ENCODE measurements at places on chromosomes 2 and 18.

DNA sequence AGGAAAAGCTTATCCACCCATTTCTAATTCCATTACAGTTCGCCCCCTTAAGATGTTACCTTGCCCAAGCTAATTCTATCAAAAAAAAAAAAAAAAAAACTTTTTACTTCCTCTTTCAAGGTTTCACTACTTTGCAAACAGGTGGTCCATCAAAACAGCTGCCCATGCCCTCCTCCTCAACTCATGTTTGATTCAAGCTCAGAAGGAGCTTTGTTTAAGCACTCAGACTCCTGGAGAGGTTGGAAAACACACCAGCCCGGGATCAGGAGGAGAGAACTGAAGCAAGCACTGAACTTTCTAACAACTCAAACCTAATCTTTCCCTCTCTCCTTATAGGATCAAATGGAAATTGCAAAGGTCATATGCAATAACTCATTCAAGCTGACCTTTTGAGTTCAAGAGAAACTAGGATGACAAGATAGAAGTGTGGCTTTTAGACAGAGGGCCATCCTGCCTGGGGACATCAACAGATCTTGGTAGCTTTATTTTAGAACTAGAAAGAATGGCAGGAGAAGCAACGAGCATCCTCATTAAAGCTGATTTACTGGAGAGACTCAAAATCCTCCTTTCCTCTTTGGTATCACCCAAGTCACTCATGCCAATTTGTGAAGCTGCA is 28.3 kb upstream of the FZD7 start:
- DNase-seq: no peak

DNA sequence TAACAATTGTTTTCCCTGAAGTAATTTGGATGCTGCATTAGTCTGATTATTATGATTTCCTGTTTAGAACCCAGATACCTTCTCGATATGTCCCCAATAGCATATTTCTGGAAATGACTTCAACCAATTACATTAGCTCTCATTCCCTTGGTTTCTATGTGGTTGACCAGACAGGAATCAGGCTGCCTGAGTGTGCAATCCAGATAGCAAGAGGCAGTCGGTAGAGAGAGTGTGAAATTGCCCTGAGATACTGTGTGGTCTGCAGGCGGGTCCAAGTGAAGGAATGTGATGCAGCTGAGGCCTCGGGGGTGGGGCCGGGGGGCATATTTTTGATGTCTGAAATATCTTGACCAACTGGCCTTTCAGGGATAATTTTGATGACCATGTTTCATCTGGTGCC is 143.9 kb upstream of the ITGA6 start:
- DNase-seq: no peak

DNA sequence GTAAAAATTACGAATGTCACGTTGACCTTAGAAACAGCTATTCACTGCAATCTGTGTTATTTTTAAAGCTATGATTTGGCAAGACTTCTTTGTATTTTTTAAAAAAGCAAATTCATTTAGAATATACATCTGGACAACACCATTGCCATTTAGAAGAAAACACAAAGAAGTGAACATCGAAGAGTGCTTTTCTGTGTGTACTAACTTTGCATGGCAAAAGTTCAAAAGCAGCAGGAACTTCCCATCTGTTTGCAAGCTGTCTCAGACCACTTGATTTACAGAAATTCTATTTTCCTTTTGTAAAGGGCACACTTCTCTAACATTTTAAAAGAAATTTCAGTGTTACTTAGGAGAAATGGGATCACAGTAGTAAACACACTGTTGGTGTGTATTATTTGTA is 145.9 kb downstream of the CALCRL start:
- no peak for DNase-seq

- no peak for DNase-seq
Measured at GRCh38 chr18:50155406-50155805, 39.5 kb downstream of the MYO5B start.

- DNase-seq: no peak
Measured at GRCh38 chr2:102660574-102660973, 41.2 kb downstream of the SLC9A2 start.

DNA sequence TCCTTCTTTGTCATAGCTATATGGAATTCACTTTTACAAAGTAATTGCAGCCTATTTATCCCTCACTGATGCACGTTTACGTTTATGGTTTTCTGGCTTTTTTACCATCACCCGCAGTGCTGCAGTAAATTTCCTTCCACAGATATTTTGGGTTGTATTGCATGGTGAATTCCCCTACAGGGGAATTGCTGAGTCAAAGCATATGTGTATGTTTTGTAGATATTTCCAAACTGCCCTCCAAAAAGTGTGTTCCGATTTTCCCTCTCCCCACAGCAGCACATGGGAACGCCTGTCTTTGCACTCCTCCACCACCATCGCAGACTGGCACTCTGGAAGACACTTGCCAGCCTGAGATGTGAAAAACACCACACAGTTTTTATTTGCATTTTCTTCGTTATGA is 80.6 kb upstream of the UXS1 start:
- DNase-seq: no peak

DNA sequence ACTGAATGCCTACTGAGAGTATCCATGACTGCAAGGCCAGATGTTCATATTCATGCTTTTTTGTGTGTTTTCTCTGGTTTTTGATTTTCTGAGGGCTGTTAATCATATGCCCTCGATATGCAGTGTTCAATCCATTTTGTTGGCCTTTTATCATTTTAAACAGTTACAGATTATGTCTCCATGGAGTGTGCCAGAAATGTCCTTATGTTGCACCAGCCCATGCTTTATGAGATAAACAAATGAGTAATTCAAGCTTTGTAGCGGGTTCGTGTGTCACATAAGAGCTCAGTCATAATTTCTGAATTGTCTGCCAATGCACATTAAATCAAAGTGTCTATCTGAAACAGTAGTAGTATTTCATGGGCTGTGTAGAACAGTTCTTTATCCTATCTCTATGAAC is 583.0 kb downstream of the THSD7B start:
- DNase-seq: no peak

- DNase-seq: no peak
Measured at GRCh38 chr2:27313882-27314645, 5.8 kb upstream of the UCN start.

DNA sequence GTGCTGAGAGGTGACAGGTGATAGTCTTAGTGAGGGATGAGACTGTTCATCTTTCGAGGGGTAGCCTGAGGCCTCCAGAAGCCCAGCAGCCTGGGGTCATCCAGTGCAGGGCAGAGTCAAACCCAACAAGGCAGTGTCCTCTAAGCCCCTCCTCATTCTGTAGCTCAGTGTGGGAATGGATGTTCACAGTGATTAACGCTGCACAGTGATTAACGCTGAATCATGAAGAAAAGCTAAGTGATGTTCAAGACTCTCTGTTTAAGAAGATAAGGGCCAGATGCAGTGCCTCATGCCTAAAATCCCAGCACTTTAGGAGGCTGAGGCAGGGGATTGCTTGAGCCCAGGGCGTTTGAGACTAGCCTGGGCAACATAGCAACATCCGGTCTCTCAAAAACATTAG is 56.3 kb upstream of the LAPTM4A start:
- no peak for DNase-seq

DNA sequence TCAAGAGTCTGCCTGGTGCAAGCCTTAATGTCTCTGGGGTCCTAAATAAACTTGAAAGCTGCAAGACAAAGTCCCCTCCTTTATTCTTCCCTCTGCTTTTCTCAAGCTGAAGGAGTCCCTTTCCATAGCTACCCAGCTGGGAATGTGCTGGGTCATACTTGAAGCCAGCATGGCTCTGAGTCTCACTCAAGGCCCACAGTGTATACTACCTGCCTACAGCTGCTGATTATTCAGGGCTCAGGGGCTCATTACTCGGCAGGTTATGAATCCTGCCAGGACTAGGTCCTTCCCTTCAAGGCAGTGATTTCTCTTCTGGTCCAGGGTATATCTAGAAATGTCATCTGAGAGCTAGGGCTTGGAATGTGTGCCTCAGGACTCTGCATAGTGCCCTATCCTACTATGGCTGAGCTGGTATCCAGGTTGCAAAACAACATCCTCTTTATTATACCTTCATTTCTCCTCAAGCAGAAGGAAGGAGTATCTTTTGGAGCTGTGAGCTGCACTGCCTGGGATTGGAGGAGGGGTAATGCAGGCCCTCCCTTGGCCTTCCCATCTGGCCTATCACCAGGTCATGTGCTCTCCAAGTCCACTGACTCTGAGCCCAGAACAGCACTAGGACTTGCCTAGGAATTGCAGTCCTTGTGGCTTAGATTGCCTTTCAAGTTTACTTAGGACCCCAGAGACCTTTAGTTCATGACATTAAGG is 22.3 kb downstream of the IL1RN start:
- no peak for DNase-seq

GRCh38 chr2:120845277-120845676 is 109.6 kb downstream of the GLI2 start:
- no peak for DNase-seq

DNA sequence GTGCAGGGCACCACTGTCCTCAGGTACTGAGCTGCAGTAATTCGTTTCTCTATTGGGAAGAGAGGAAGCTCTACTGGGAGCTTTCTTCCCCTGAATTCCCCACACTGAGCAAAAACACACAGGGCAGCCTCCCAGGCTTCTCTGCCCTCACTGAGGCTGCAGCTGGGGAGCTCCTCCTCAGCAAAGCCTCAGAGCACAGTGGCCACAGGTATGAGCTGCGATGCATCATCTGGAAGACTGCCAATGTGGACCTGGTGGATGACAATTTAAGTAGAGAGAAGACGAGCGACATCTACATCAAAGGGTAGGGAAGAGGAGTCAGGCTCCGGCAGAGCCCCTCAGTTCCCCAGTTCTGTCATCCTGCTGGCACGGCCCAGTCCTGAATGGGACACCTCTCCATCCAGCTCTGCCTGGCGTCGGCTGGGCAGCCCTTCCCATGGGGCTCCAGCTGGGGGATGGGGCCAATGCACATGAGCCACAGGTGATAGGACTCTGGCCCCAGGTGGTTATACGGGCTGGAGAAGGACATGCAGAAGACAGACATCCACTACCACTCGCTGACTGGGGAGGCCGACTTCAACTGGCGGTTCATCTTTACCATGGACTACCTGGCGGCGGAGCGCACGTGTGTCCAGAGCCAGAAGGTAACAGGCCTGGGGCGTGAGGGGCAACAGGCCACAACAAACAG is 37.6 kb downstream of the LMAN2L start:
- no peak for DNase-seq

GRCh38 chr2:80149991-80150390 is 154.6 kb downstream of the LRRTM1 start:
- DNase-seq: no peak

- DNase-seq: no peak
Measured at GRCh38 chr2:180781276-180781675, 199.1 kb upstream of the UBE2E3 start.

GRCh38 chr2:145012806-145013205 is 492.9 kb upstream of the ZEB2 start:
- DNase-seq: no peak

GRCh38 chr2:1515986-1516797 is 102.9 kb downstream of the TPO start:
- no peak for DNase-seq

- DNase-seq: no peak
Measured at GRCh38 chr2:158091647-158092046, 10.0 kb upstream of the UPP2 start.

DNA sequence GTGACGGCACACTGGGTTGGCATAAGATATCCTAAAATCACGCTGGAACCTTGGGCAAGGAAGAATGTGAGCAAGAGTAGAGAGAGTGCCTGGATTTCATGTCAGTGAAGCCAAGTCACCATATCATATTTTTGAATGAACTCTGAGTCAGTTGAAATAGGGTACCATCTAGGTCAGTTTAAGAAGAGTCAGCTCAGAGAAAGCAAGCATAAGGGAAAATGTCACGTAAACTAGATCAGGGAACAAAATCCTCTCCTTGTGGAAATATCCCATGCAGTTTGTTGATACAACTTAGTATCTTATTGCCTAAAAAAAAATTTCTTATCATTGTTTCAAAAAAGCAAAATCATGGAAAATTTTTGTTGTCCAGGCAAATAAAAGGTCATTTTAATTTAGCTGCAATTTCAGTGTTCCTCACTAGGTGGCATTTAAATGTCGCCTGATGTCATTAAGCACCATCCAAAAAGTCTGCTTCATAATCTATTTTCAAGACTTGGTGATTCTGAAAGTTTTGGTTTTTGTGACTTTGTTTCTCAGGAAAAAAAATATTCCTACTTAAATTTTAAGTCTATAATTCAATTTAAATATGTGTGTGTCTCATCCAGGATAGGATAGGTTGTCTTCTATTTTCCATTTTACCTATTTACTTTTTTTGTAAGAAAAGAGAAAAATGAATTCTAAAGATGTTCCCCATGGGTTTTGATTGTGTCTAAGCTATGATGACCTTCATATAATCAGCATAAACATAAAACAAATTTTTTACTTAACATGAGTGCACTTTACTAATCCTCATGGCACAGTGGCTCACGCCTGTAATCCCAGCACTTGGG is 19.6 kb downstream of the RSAD2 start:
- DNase-seq: no peak

GRCh38 chr2:2843969-2844548 is 513.0 kb upstream of the MYT1L start:
- no peak for DNase-seq

DNA sequence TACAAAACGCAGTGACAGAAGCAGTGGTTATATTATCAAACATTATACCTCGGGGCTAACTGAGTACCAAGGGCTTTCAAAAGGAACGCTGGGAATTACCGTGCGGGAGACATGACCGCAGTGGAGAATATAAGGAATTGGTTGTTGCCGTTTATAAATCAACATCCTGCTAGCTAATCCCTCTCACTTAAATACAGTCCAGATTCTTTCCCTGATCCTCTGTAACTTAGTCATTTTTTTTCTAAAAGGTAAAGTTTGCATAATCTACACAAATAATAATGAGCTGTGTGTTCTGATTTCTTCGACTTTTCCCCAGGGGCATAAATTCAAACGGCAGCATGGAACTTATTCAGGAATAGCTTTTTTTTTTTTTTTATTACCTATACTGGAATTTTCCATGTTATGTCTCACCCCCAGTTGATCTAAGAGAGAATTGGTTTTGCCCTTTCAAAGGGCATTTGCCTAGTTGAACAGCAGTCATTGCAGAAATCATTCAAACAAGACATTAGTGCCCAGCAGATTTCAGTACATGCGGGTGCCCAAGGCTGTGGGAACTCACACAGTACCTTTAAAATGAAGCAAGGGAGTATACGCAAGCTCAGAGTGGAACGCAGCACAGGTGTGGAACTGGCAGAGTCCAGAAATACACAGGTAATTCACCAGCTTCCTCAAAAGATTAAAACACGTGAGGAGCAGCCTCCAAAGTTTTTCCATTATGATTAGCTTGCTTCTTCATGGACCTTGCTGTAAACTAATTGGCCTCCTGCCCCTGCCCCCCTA is 63.9 kb downstream of the SMIM21 start:
- DNase-seq: no peak

DNA sequence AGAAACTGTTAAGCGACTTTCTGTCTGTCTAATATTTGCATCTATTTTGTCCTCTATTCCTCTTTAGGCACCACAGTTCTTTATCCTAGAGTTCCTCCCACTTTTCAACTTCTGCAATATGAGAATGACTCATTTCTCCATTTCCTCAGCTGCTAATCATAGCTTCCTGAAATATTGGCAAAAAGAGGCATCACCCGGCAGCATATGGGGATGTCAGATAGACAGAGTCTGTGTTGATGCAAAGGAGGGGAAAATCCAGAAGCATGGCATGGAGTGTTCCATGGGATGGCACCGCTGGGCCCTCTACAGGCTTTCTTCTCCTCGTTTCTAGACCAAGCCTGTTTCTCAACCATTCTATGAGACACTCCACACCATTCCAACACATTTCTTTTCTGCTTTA is 93.4 kb downstream of the DOCK10 start:
- DNase-seq: no peak

- DNase-seq: no peak
Measured at GRCh38 chr2:101745711-101746694, 48.5 kb downstream of the MAP4K4 start.

GRCh38 chr2:75896779-75897366 is 186.2 kb upstream of the GCFC2 start:
- peak; percentile 51 for DNase-seq
